ENCODE measurements at places on chromosomes 6 and 20.

DNA sequence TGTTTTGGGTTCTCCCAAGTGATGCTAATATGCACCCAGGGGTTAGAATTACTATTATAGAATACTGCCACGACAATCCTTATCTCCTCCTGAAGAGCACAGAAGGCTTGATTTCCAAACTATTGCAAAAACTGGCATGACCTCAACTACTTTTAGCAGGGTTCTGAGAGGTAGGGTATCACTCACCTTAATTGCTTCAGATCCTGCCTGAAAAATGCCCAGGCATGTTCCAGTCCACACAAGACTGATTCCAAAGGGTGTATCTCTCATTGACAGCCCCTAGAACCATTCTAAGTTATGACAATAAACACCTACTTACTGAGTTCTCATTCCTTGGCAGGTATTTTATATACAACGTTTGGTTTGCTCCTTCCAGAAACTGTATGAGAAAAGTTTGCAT is 5.0 kb upstream of the DSE start:
- no peak for DNase-seq

DNA sequence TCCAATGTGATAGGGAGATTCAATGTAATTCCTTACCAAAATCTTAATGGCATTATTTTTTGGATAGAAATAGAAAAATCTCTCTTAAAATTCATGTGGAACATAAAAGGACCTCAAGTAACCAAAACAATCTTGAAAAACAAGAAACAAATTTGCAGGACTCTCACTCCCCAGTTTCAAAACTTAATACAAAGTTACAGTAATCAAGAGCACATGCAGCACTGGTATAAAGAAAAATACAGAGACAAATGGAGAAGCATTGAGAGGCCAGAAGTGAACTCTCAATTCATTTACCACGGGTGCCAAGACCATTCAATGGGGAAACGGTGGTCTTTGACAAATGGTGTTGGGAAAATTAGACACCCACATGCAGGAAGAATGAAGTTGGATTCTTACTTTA is 7.8 kb upstream of the TSBP1 start:
- no peak for DNase-seq

- no peak for DNase-seq
Observed at GRCh38 chr6:152701081-152701862, 3.6 kb downstream of the MYCT1 start.

GRCh38 chr6:5968817-5969734 is 37.6 kb downstream of the NRN1 start:
- no peak for DNase-seq

GRCh38 chr20:23640018-23640601 is 2.4 kb upstream of the CST3 start:
- no peak for DNase-seq

GRCh38 chr6:158646023-158646910 is 1.7 kb upstream of the DYNLT1 start:
- DNase-seq = no peak

DNA sequence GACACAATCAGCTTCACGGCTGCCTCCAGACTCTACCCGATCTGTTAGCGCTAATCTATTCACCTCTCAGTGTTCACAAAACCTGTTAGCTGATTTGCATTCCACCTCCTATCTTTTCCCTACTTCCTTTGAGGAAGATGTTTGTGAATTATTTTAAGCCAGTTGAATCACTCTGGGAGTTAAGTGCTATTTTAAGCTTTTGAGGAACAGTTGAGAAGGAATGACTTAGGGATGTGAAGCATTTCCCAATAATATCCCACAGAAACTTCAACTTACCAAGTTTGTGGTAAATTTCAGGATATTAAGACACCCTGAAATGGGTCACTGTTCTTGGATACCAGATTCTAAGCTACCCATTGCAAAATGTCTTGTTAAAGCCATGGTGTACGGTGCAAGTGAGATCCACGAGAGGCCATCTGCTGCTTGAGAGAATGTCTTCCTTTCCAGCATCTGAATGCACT is 145.2 kb upstream of the CITED2 start:
- no peak for DNase-seq

GRCh38 chr6:18601516-18602020 is 214.4 kb downstream of the RNF144B start:
- no peak for DNase-seq

DNA sequence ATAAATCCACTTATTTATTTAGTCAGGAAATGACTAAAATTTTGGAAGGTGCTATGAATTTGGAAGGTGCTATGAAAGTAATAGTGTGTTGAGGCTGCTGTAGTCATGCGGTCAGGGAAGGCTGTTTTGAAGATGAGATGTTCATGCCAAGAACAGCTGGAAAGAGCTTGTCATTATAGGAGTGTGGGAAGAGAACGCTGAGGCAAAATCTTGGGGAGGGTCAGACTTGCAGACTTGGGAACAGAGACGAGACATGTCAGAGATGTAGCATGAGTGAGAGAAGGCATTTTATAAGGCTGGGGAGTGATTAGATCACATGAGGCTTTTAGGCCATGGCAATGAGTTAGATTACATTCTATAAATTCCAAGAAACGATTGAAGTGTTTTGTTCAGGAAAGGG is 124.0 kb upstream of the B3GAT2 start:
- DNase-seq = no peak

DNA sequence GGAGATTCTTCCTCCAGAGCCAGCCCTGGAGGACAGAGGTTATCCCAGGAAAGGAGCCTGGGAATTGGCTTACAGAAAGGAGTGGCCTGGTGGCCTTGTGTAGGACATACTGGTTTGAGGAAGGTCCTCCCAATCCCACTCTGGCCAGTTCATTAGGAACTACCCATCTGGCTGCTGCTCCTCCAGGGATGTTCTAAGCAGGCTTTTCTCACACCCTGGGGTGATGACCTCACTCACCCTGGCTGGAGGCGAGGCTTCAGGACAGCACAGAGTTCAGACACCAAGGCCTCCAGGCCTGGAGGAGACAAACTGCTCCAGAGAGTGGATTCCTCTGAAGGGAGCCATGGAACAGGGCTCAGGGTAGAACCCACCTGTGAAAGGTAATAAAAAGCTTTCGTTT is 8.9 kb downstream of the GNMT start:
- DNase-seq = no peak

DNA sequence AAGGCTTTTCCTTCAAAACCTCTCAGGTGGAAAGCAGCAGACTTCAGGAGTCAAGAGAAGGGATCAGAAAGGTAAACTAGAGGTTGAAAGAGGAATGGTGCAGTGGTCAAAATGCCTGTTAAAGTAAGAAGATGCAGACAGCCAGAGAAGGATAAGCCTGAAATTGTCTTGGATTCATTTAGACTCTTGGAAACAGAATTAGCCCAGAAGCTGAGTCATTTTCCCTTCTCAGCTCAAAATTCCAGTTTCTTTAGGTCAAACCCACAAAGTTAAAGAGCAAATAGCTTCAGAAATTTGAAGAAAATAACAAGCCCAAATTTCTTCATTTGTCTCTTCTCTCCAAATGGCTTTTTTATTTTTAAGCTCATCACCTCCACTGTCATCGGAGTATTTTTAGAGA is 73.9 kb downstream of the DHX35 start:
- no peak for DNase-seq

DNA sequence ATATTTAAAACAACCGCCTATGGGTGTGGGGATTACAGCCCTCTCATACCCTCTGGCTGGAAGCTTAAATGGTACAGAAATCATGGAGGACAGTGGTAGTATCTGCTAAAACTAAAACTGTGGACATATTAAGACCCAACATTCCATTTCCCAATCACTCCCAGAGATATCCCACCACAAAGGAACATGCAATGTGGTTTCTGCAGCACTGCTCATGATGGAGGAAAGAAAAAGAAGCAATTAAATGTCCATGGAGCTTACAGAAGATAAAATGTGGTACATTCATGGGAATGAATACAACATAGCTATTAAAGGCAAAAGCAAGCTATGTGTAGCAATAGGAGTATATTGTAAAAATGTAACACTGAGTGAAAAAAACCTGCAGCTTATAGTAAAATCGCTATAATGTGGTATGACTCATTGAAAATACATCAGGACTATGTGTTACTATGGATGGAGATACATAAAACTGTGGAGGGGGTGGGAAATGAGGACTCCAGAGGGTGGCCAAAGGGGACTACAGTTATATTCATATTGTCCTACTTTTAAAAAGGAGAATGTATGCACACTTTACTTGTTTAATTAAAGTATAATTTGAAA is 22.9 kb upstream of the NNAT start:
- DNase-seq = peak; percentile 47

DNA sequence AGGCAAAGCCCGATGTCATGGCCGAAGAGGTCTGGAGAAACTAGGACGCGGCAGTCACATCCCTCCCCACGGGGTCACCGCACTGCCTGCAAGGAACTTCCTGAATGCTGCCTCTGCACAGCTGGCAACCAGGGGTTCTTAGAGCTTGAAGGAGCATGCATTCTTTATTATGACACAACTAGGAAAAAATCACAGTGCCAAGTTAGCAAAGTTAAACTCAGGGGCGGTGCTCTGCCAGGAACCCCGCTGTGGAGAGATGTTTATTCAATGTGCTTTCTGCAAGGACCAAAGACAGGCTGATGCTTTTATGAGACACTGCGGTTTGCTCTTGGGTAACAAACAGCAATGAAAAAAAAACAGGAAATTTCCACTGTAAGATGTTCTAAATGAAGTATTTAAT is 287.3 kb upstream of the FOXQ1 start:
- no peak for DNase-seq

- peak; percentile 7 for DNase-seq
Observed at GRCh38 chr6:38378801-38379200, 260.9 kb downstream of the BTBD9 start.

GRCh38 chr20:21681922-21682318 is 23.5 kb upstream of the PAX1 start:
- no peak for DNase-seq

- no peak for DNase-seq
Observed at GRCh38 chr20:31760519-31761240, 21.6 kb downstream of the TPX2 start.

GRCh38 chr6:15595461-15596173 is 67.2 kb downstream of the DTNBP1 start:
- no peak for DNase-seq
